ENCODE measurements at places on chromosomes 1 and 21.

DNA sequence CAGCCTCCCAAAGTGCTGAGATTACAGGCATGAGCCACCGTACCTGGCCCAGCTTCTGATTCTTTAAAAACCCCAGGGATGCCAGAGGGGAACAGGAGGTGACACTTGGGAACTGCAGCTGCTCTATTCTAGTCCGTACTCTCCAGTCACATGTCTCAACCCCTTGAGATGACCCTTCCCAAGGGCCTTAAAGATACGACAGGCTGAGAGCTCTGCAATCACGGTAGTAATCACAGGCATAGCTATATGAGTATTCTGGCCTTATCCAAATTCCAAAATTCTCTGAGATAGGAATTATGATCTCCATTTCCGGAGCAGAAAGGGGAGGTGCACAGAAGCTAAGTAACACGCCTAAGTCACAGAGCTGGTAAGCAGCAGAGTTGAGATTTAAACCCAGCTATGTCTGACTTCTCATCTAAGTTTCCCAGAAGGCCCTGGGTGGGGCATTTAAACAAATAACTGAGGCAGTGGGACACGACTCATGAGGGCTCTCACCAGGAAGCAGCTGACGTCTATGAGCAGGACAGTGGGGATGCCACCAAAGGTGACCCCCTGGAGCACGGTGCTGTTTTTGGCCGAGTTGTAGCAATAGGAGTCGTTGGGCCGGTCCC lies 5.2 kb downstream of the TMEM63A start:
- no peak for DNase-seq

DNA sequence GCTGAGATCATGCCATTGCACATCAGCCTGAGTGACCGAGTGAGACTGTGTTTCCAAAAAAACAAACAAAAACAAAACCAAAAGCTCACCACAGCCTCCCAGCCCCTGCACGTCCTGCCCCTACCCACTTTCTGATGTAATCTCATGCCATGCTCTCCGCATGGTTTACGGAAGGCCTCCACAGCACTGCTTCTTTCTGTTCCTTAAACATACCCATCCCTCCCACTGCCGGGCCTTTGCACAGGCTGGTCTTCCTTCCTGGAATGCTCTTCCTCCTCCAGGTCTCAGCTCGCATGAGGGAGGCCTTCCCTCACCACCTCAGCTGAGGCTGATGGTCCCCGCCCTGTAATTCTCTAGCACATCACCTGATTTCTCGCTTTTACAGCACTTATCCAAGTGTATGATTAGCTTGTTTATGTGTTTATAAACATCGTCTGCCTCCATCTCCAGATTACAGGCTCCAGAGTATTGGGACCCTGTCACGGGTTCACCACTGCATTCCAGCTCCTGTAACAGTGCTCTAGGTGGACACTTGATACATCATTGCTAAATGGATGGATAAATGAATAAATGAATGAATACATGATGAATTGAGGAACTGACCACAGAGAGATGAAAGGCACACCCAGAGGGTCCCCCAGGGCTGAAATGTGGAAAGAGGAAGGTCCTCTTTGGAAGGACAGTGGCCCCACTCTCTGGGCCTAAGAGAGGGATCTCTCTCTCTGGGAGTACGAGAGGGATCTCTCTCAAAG lies 22.1 kb downstream of the TCEA3 start:
- DNase-seq: no peak

- DNase-seq: no peak
These were observed 232.6 kb downstream of the COL11A1 start for GRCh38 chr1:102875756-102876155.

- no peak for DNase-seq
These were observed 246.2 kb downstream of the MRPL39 start for GRCh38 chr21:25361097-25361496.

GRCh38 chr21:33943293-33943692 lies 27.7 kb upstream of the ATP5PO start:
- no peak for DNase-seq

GRCh38 chr1:36771240-36771639 lies 263.1 kb downstream of the GRIK3 start:
- DNase-seq: no peak

DNA sequence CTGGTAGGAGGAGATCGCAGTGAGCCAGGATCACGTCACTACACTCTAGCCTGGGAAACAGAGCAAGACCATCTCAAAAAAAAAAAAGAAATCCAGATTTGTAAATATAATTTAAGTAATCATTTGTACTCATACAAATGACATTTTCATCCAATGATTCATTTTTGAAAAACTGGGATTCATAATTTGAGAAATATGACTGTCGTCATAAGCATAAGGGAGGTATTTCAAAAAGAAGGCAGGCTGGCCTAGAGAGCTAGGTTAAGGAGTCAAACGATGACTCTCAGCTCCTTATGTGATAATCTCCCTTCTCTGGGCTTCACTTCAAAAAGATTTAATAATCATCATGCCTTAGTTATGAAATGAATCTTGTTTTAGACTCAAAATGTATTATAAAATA lies 2.3 kb downstream of the GART start:
- no peak for DNase-seq

- DNase-seq: no peak
These were observed 37.9 kb downstream of the HLX start for GRCh38 chr1:220917101-220917500.

GRCh38 chr1:15965228-15965767 lies 10.6 kb downstream of the ZBTB17 start:
- no peak for DNase-seq

- no peak for DNase-seq
These were observed 12.7 kb downstream of the LCK start for GRCh38 chr1:32263744-32264143.

Measured in BE2C (cell line).